Stimulated activated CD4-positive, alpha-beta T cell treated with anti-CD3 and anti-CD28 coated beads, TNF-alpha, amount 100 ng/mL, for 1 hour (primary cell): ENCODE measurements at places on chromosomes 6 and 20.
A peak's percentile ranks its signal among the peaks of the same experiment; 100 is the strongest.

DNA sequence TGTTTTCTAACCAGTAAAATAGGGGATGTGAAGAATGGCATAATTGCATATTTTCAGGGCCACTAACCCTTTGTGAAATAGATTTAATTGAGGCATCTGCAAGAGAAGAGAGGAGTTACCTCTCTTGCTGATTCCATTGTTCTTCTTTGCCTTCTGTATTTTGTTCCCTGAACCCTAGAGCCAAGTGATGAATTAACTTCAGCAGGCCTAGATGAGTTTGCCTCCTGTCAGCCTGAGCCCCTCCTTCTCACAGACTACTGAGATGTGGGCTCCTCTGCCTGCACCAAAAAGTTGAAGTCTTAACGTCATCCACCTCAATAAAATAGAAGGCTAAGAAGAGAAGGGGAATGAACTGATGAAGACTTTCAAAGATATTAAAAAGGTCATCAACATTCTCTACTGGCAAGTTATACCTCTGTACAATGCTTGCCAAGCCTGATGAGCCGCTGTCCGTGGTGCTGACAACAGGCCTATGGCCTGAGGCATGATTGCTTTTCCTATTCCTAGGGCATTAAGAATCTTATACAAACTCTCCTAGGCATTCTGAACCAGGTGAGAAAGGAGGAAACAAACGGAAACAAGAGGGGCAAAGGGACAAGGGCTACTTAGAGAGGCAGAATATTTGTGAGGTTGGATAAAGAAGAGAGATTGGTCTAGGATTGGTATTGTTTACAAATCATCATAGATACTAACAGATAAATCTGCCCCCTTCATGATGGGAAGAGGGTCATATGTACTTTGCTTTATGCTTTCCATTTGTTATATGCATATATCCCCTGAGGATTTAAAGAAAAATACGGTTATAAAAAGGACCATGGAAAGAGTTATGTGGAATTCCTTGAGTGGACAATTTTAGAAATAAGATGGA lies 46.8 kb downstream of the CD24 start:
- peak; percentile 5 for DNase-seq

- DNase-seq, result no peak
Measured at GRCh38 chr6:90120327-90120726, 176.3 kb downstream of the BACH2 start.

DNA sequence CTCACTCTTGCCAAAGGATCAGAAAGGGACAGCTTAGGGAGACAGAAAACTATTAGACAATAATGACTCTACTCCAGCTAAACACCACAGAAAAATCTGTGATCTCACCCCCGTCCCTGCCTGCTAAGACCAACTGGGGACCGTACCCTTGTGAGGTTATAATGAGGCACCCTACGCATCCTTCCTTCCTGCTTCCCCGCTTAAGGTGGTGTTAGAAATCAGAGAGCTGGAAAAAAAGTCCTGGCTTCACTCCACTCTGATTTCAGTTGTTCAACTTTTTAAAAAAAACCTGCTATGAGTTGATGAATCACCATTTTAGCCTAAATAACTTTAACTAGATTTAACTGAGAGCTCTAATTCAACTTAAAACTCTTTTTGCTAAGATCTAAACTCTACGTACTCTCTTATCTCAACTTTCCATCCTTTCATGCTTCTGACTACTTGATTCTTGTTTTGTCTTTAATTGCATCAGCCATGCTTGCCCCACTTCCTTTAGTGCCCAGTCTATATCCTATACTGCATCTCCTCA lies 35.8 kb upstream of the TMEM14A start:
- DNase-seq, result no peak

GRCh38 chr20:13296070-13296469 lies 75.0 kb downstream of the ISM1 start:
- no peak for DNase-seq

DNA sequence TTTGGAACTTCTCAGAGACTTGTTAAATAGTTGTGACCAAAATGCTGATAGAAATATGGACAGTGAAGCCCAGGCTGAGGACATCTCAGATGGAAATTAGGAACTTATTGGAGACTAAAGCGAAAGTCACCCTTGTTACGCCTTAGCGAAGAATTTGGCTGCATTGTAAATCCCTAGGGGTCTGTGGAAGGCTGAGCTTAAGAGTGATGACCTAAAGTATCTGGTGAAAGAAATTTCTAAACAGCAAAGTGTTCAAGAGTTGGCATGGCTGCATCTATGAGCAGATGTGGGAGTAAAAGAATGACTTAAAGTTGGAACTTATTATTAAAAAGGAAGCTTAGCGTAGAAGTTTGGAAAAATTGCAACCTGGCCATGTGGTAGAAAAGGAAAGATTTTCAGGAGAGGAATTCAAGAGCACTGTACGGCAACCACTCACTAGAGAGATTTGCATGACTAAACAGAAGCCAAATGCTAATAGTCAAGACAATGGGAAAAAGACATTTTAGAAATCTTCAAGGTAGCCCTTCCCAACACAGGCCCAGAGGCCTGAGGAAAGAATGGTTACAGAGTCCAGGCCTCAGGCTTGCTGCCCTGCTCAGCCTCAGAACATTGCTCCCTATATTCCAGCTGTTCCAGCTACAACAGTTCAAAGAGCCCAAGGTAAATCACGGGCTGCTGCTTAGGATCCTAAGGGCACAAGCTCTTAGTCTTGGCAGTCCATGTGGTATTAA lies 61.6 kb upstream of the TNFRSF21 start:
- DNase-seq, result no peak

DNA sequence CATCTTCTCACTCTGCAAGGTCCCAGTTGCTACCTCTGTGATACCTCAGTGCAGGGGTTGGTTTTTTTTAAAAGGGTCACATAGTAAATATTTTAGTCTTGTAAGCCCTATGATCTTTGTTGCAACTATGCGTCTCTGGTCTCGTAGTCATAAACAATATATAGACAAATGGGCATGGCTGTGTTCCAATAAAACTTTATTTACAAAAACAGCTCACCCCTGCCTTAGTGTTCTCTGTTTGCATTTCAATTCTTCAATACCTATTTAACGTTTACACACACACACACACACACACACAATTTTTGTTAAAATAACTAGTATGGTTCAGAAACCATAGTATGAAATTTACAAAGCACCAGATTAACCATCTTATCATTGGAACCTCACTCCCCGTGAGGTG lies 216.8 kb downstream of the PREX1 start:
- no peak for DNase-seq

- DNase-seq, result peak; percentile 33
Measured at GRCh38 chr20:43537921-43538877, 20.6 kb upstream of the SGK2 start.

- DNase-seq, result no peak
Measured at GRCh38 chr6:94349227-94349626, 929.9 kb upstream of the EPHA7 start.

DNA sequence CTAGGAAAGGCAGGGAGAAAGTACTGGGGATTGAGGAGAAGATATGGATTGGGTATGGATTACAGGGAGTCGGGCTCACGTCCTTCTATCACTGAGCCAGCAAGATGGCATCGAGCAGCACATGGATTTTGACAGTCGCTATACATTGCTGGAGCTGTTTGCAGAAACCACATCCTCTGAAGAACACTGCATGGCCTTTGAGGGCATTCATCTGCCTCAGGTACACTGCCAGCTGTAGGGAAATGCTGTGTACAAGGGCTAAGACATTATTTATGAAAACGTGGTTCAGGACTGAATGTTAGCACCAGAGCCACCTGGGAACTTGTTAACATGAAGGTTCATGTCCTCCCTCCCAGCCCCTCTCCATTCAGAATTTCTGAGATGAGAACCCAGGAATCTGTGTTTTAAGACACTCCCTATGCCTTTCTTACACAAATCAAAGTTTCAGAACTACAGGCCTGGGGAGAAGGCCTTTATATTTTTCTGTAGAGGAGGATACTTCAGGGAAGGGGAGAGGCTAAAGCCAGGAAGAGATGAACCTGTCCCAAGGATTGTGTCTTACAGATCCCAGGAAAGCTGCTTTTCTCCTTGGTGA lies 3.5 kb downstream of the CUL9 start:
- DNase-seq, result no peak

DNA sequence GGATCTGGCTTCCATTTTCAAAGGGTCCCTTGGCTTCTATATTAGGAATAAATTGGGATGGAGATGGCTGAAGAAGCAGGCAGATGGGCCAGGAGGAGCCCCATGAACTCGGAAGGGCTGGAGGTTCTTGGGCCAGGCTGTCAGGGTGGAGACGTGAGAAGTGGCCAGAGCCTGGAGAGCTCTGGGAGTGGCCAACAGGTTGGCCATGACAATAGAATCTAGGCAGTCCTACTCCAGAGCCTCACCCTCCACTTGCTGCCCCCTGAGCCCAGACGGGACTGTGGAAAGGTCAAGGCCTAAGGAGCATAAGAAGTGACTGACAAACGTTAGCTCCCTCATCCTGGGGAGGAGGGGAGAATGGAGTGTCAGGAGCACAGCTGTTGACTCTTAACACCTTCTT lies 62.1 kb downstream of the STK35 start:
- DNase-seq, result no peak
